Inflammatory macrophage treated with lipopolysaccharide for 1 hour (primary cell): ENCODE measurements at places on chromosomes 7 and 10.
A peak's percentile ranks its signal among the peaks of the same experiment; 100 is the strongest.

- DNase-seq: peak; percentile 33
Measured at GRCh38 chr10:110893559-110894179, 21.9 kb downstream of the PDCD4 start.

- peak; percentile 44 for DNase-seq
Measured at GRCh38 chr7:17302575-17303142, 4.2 kb downstream of the AHR start.

DNA sequence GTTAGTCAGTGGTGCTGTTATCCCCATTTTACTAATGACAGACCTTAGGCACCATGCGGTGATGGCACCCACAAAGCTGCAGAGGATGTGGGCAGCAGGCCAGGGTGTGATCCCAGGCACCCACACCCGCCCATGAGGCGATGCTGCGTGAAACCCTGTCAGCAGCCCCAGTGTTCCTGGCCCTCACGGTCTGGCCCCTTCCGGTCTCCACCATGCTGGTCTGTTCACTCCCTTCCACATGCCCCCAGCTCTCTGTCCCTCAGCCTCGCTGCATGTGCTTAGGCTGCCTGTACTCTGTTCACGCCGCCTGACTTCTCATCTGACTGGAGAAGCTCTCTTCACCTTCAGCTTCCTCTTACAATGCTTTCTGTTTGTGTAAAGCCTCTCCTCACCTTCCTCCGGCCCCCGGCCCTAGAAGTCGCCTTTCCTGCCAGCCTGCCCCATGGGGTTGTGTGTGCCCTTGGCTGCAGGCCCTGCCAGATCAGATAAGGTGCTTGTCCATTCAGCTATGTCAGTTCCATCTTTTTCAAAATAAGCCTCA lies 17.6 kb upstream of the ORAI2 start:
- DNase-seq: no peak

DNA sequence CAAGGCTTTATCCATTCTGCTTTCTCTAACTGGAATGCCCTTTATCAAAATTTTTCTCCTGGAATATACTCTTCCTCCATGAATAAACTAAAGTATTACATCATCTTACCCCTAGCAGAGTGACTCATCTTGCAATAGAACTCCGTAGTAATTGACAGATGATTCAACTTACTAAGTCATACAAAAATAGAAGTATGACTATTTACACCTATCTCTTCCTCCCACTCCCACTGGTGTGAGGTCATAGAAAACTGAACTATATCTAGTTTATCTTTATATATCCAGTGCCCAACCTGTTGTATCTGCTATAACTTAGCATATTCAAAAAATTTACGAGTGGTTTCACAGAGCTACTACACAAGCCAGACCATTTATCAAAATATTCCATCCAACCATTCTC lies 26.1 kb downstream of the ABCB1 start:
- peak; percentile 39 for DNase-seq

GRCh38 chr7:114789871-114790311 lies 132.0 kb upstream of the MDFIC start:
- DNase-seq: no peak

DNA sequence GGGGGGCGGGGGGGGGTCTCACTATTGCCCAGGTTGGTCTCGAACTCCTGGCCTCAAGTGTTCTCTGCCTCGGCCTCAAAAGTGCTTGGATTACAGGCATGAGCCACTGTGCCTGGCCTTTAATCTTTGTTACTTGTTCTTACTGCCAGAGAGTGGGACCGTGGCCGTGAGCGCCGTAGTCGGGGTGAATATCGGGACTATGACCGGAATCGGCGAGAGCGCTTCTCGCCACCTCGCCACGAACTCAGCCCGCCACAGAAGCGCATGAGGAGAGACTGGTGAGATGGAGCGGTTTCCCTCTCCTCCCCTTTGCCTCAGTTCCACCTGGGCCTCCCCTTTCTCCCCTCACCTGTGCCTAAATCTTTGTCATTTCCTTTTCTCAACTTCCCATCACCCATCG lies 6.2 kb downstream of the SRRT start:
- DNase-seq: no peak

DNA sequence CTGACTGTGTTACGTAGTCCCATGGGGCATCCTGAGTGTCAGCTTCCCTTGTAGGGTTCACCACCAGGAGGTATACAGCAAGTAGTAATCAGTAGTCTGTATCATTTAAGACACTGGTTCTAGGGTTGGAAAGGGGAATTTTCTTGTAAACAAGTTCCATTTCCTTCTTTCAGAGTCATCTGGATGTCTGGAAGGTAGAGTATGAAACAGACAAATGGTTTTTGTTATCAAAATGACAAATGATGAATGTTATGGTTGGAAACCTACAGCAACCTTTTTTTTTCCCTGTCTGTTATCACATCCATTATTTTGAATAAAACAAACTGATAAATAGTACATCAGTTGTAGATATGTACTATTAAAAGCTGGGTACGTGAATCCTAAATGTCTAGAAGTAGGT lies 19.1 kb downstream of the SEMA3A start:
- no peak for DNase-seq

DNA sequence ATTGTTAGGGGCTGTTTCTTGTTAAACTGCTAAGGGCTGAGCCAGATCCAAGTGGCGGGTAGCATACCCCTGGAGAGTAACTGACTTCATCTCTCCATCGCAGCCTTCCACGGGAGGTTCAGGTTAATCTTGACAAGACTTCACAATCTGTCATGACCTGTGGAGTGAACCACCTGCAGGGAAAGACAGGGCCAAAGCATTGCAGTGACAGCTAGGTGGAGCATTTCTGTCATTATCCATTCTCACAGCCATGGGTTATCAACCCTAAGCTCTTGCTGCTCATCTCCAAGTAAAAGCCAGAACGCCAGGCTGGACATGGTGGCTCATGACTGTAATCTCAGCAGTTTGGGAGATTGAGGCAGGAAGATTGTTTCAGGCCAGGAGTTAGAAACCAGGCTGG lies 17.2 kb downstream of the ABCC2 start:
- no peak for DNase-seq

- DNase-seq: no peak
Measured at GRCh38 chr10:68333058-68333395, 299 bp upstream of the PBLD start.

GRCh38 chr10:123348691-123349572 lies 194.7 kb downstream of the BUB3 start:
- no peak for DNase-seq

DNA sequence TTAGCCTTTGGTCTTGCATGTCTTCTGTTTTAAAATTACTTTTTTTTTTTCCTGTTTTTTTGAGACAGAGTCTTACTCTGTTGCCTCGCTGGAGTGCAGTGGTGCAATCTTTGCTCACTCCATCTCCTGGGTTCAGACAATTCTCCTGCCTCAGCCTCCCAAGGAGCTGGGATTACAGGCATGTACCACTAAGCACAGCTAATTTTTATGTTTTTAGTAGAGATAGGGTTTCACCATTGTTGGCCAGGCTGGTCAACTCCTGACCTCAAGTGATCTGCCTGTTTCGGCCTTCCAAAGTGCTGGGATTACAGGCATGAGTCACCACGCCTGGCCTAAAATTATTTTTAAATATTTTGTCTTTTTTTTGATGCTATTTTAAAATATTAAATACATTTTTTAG lies 38.5 kb downstream of the MLLT10 start:
- DNase-seq: no peak

GRCh38 chr7:12945901-12946300 lies 258.5 kb downstream of the ARL4A start:
- no peak for DNase-seq

DNA sequence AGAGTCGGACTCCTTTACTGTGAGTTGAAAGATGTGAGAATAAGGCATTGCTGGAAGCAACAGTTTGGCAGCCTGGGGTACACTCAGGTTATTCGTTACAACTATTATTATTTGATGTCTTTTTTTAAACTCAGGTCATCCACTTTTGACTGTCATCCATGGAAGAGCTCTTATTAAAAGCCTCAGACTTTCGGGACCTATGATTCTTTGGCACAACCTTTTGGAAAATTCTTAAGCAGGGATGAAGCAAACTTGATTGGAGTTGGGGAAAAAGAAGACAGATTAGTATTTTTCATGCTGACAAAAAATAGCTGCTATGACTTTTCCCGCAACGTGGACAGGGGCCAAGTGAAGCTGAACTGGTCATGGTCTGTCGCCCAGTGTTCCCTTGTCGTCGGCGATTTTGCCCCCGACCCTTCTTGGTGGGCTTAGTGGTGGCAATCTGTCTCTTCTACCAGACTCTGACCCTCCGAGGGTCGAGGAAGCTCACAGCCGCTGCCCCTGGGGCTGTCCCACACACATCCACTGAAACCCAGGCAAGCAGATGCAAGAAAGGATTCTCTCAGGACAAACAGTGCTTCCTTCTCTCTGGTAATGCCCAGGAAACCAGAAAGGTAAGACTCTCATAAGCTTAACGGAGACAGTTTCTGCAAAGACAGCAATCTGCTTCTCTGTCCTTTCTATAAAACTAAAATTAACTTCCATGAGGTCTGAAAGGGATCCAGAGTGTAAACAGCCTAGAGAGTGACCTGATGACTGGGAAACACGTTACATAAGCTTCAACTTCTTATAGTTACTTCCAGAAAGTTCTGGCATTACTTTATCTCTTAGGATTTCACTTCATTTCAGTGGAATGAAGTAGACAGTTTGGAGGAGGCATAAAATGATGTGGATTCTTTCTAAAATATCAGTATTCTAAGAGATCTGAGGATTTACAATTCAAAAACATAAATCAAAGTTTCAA lies 1.0 kb downstream of the CPED1 start:
- no peak for DNase-seq

GRCh38 chr10:21161647-21162046 lies 264.5 kb upstream of the NEBL start:
- no peak for DNase-seq

- no peak for DNase-seq
Measured at GRCh38 chr10:127849224-127849623, 43.5 kb downstream of the CLRN3 start.

DNA sequence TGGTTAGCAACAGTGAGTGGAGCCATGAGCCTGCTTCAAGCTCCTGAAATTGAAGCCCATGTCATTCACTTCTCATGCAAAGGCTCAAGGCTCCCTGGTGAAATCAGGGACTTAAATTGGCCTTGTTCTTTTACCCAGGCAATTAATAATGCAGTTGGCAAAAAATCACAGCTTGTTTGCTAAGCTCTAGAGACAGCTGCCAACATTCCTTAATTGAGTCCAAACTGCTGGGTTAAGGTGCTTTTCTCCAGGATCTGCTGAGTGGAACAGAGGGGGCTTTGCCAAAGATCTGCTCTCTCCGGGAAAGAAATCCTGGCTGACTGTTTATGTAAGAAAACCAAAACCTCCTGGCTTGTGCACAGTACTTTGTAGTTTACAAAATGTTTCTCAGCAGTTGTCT lies 257.6 kb upstream of the GHITM start:
- no peak for DNase-seq

DNA sequence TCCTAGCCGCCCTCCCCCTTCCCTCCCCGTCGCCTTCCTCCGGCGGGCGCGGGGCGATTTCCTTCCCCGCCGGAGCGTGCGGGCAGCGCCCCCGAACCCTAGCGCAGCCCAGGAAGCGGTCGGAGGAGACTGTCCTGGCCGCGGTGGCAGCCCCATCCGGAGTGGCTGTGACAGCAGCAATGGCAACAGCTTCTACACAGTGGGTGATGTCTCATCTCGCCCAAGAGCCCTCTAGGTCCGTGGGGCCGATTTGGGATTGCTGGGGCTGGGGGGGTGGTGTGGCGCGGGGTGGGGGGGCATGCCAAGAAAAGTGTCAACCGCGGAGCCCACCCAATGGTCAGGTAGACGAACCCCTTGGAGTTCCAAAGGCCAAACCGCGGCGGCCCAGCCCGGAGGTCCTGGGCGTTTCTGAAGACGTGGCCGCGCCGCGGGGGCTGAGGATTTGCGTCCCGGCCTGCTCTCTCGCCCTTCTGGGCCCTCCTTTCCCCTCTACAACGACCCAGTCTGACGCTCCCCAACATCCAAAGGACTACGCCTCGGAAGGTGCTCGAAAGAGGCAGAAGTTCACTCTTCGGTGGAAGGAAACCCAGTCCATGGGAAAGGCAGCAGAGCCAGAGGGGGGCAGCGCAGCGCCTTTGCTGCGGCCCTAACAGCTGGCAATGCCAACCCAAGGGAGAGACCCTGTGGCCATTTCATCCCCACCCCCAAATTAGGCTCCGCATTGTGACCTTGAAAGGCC lies 603 bp upstream of the TWIST1 start:
- no peak for DNase-seq

- DNase-seq: no peak
Measured at GRCh38 chr7:96440328-96440727, 118.4 kb upstream of the SLC25A13 start.

DNA sequence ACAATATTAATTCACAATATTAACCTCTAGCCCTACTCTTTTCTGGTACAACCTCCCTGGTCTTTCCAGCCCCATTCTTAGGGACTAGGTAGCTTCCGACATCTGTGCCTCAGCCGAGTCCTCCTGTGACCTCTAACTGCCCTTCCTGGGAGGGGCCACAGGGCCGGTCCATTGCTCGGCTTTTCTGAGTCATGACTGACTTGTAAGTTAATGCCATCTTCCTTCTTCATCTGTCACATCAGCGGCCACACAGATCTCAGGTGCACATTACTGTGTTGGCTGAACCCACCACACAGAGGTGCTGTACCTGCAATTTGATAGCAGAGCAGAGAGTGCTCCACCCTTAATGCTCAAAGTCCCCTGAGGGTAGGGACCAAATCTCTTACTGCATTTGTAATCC lies 4.1 kb upstream of the CPA4 start:
- no peak for DNase-seq

DNA sequence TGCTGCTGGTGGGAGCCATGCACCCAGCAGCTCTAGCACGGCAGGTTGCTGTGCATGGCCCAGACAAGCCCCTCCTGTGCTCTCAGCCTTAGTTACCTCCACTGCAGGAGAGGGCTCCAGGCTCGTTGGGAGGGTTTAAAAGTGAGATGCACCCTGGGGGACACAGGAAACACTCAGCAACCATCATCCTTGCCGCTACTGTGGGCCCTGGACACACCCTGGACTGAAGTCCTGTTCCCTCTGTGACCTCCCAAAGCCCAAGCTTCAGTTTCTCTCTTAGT lies 49.0 kb downstream of the FOXL3 start:
- DNase-seq: no peak

- DNase-seq: no peak
Measured at GRCh38 chr10:122662231-122662630, 37.4 kb downstream of the C10orf120 start.

DNA sequence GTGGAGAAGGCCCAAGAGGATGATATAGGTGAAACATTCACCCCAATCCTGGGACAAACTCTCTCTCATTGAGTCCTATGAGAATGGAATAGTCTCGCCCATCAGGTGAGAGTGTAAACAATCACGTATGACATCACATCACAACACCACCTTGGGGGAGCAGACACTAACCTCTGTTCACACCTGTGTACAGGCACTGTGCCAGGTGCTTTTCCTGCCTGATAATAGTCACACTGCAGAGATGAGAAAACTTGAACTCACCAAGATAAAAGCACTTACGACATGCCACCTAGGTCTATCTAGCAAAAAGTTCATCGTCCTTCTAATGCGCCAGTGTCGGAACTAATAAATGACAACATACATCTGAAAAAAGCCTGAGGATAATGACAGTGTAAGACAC lies 187.8 kb downstream of the FAM107B start:
- no peak for DNase-seq

- no peak for DNase-seq
Measured at GRCh38 chr10:132351611-132352010, 19.6 kb downstream of the LRRC27 start.
